ENCODE measurements at places on chromosomes 2 and 18. TPM values are rescaled to one million over a fixed set of nuclear protein-coding genes. Genes with fewer than 3 reads are reported as not detected.

Gene BBS5
- 2.0 TPM for total RNA-seq

Gene DIPK1C
- total RNA-seq, result not detected

Gene B3GNT2
- total RNA-seq, result 45.9 TPM

Gene SUMO1
- total RNA-seq, result 68.7 TPM

Gene HAUS1
- total RNA-seq, result 28.2 TPM

Gene MGAT4A
- total RNA-seq, result 0.33 TPM

Gene POLE4
- 18.5 TPM for total RNA-seq

Gene SOCS6
- total RNA-seq, result 44.4 TPM

Gene CFAP65
- total RNA-seq, result not detected

Gene CYTIP
- total RNA-seq, result not detected

Gene FSHR
- total RNA-seq, result 0.39 TPM

Gene DCC
- under 0.01 TPM for total RNA-seq

Gene GALR1
- total RNA-seq, result not detected

Gene HOXD8
- total RNA-seq, result not detected

Gene MSTN
- not detected for total RNA-seq

Gene UGT1A10
- total RNA-seq, result not detected

Gene UGT1A5
- total RNA-seq, result 0.22 TPM

Gene SNORC
- 0.33 TPM for total RNA-seq

Gene SLC16A14
- total RNA-seq, result 0.11 TPM

Gene GRHL1
- 8.2 TPM for total RNA-seq

Gene GREB1
- under 0.01 TPM for total RNA-seq

Gene DSC2
- total RNA-seq, result 69.5 TPM

Gene SPHKAP
- not detected for total RNA-seq

Gene CERS6
- 48.3 TPM for total RNA-seq
